ENCODE measurements at places on chromosomes 11 and 22. TPM values are rescaled to one million over a fixed set of nuclear protein-coding genes. Genes with fewer than 3 reads are reported as not detected.

The KRTAP5-8 gene
- total RNA-seq = not detected

The BACE1 gene
- total RNA-seq = 16.5 TPM

The CLMP gene
- 1.6 TPM for total RNA-seq

The DTX4 gene
- 7.8 TPM for total RNA-seq

Measured in vein endothelial cell (primary cell).